NCI-H748 treated with DMSO at 0.1 percent for 48 hours (cell line): ENCODE measurements at places on chromosomes 16 and 17.

GRCh38 chr17:63838631-63839171, 3.8 kb downstream of the SMARCD2 start:
- no peak for DNase-seq

DNA sequence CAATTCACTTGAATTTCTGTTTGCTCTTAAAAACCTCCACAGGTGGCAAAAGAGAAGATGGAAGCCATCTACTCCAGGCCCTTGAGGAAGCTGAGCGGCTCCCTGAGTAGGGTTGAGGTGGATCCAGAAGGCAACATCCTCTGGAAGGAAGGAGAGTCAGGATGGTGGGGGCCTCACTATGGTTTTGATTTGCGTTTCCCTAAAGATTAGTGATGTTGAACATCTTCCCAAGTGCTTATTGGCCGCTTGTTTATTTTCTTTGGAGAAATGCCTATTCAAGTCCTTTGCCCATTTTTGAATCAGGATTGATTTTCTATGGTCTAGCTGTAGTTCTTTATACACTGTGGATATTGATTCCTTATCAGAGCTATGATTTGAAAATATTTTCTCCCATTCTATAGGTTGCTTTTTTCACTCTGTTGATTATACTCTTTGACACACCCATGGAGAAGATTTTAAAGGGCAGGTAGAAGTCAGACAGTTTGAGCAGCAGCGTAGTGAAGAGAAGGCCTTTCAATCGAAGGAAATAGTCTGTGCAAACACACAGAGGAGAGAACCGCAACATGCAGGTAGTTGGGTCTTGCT, 58.6 kb downstream of the WSB1 start:
- no peak for DNase-seq

GRCh38 chr17:45149037-45149668, 878 bp downstream of the HEXIM1 start:
- peak; percentile 78 for DNase-seq

- DNase-seq, result peak; percentile 40
These were observed at the start of gene ARHGAP44 for GRCh38 chr17:12789481-12790248. Gene ARHGAP44, plus strand, starts transcription at chr17:12789498. Its CDS starts 341 bp downstream, at chr17:12789839.

GRCh38 chr16:83898463-83899271, at the start of gene MLYCD:
Gene MLYCD, plus strand, starts transcription at chr16:83899115. Its CDS starts 30 bp downstream, at chr16:83899145.
- peak; percentile 18 for DNase-seq

- DNase-seq, result no peak
These were observed 462.0 kb downstream of the CDH11 start for GRCh38 chr16:64659866-64660265.

DNA sequence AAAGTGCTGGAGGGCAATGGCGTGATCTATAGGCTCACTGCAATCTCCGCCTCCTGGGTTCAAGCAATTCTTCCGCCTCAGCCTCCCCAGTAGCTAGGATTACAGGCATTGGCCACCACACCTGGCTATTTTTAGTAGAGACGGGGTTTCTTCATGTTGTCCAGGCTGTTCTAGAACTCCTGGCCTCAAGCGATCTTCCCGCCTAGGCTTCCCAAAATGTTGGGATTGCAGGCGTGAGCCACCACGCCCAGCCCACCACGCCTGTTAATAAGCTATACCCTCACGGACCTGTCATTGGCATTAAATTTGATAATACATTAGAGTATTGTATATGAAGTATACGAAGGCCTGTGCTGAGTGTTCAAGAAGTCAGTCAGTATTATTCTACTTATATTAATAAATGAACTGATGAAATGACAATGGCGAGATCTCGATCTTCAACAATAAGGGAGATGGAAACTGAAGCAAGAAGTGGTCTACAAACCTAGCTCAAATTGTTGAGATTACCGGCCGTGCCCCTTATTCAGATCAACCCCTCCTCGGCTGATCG, 818 bp upstream of the BCAS3 start:
- no peak for DNase-seq

DNA sequence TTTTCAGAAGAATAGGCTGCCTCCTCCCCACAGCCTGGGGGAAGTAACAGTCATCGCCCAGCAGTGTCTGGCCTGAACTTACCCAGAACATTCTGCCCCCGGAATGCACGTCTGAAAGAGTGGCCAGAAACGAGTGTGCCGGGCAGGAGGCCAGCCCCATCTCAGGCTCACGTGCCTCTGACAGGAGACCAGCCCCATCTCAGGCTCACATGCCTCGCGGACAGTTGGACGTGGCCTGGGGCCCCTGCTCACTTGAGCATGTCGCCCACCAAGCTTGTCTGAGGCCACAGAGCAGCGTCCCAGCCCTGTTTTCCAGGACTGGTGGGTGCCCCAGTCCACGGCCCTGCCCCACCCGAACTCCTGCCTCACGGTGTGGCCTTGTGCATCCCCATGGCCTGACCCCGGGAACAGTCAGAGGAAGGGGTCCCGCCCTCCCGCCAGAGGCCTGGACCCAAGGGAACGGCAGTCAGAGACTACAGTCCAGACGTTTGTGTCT, 16.3 kb upstream of the CDH15 start:
- no peak for DNase-seq

DNA sequence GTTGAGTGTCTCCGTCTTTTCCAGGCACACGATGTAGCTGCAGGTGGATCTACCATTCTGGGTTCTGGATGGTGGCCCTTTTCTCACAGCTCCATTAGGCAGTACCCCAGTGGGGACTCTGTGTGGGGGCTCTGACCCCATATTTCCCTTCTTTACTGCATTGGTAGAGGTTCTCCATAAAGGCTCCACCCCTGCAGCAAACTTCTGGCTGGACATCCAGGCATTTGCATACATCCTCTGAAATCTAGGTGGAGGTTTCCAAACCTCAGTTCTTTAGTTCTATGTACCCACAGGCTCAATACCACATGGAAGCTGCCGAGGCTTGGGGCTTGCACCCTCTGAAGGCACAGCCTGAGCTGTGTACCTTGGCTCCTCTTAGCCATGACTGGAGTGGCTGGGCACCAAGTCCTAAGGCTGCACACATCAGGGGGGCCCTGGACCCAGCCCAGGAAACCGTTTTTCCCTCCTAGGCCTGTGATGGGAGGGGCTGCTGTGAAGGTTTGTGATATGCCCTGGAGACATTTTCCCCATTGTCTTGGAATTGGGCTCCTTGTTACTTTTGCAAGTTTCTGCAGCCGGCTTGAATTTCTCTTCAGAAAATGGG, 14.0 kb downstream of the ABCC1 start:
- no peak for DNase-seq

GRCh38 chr17:16962804-16963203, 9.1 kb downstream of the TNFRSF13B start:
- no peak for DNase-seq

DNA sequence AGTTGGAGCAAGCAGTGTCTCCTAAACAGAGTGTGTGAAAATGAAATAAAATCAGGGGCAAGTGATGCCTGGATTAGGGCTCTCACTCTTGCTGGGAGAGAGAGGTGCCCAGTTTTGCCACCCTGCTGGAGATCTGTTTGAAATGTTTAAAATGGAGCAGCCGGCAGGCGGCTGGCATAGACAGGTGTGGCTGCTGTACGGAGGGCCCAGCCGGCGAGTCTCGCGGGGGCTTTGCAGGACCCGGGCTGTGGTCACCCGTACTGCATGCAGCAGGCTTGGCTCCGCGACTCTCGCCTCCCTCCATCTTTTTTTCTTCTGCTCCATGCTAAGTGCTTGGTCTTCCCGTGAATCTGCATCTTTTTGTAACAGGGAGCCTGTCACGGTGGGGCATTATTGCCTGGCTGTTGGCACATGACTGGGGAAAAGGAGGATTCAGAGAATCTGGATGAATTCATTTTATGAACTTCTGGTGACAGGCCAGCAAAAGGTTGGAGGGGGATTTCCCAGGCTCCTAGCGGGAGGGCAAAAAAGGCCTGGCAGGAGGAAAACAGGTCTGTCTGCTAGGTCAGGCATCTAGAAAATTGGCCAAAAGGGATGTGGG, 1.8 kb downstream of the ZNRF1 start:
- no peak for DNase-seq

GRCh38 chr17:60381958-60382357, 10.0 kb downstream of the USP32 start:
- DNase-seq, result no peak

- DNase-seq, result no peak
These were observed 32.0 kb upstream of the CIBAR2 start for GRCh38 chr16:85144026-85144915.

DNA sequence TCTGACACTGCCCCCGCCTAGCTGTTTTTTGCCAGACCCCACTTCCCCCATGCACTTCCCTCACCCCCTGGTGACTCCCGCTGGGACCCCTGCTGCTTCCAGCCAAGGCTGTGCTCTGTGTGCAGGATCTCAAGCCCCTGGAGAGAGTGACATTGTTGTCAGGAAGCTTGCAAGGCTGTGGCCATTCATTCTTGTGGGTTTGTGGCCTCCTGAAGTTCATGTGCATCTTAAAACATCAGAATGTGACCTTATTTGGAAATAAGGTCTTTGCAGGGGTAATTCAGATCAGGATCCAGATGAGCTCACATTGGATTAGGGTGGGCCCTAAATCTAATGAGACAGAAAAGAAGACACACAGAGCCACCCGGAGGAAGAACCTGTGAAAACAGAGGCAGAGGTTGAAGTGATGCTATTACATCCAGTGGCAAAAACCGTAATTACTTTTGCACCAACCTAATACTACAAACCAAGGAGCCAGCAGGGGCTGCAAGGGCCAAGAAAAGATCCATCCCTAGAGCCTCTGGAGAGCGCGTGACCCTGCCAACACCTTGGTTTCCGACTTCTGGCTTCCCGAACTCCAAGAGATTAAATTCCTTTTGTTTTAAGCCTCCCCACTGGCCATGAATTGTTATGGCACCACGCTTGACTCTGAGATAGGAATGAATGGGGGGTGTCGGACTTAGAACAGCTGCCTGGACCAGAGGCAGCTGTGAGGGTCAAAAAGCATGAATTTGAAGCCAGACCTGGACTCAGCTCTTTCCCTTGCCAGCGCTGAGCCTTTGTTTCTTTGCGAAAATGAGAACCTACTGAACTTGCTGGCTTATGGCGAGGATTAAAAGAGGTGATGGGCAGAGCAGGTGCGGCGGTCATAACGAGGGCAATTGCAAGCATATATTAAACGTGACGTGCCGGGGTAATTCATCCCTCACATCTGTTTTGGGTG, 75.5 kb downstream of the BMERB1 start:
- no peak for DNase-seq

DNA sequence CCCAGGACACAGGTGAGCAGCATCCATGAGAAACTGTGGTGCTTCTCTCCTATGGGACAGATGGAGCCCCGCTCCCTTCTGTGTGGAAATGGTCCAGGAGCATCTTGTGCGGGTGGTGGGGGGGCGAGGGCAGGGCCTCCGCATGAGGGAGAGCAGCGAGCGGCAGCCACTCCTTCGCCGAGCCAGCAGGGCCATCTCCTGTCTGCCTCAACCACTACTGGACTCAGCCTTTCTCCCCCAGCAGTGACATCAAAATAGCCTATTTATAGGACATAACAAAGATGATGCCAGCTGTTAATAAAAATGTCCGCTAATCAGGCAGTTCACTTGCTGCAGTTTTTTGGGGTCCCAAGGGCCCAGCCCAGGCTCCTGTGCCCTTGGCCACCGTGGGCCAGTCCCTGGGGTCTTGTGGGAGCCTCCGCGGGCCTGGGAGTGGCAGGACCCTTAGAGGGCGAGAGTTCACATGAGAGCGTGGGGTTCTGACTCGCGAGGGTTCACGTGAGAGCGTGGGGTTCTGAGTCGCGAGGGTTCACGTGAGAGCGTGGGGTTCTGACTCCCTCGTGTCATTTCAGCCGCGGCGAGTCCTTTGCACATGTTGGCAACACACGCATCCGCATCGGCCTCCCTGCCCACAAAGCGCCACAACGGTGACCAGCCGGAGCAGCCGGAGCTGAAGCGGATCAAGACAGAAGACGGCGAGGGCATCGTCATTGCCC, 47.4 kb downstream of the WDR45B start:
- no peak for DNase-seq
